ENCODE measurements at places on chromosomes 3 and 15. TPM values are rescaled to one million over a fixed set of nuclear protein-coding genes. Genes with fewer than 3 reads are reported as not detected.

Gene DPPA4
- total RNA-seq, result not detected

Gene PRR20G
- total RNA-seq, result not detected

Gene POPDC2
- 1.3 TPM for total RNA-seq

Gene STARD9
- total RNA-seq, result 9.1 TPM

Gene IQCF5
- total RNA-seq, result not detected

Gene FETUB
- total RNA-seq, result not detected

Gene SLC28A1
- not detected for total RNA-seq

Gene SERPINI2
- not detected for total RNA-seq

Gene PSTPIP1
- total RNA-seq, result not detected

Gene SLC28A2
- not detected for total RNA-seq

Gene FGD5
- total RNA-seq, result under 0.01 TPM

Gene MNS1
- 0.43 TPM for total RNA-seq

Gene CDV3
- total RNA-seq, result 184 TPM

Gene LEKR1
- 0.97 TPM for total RNA-seq

Gene PLSCR5
- not detected for total RNA-seq
